ENCODE measurements at places on chromosomes 3 and 15.

- DNase-seq = no peak
Measured at GRCh38 chr15:65336493-65337435, 32.3 kb downstream of the RNU5B-1 start.

DNA sequence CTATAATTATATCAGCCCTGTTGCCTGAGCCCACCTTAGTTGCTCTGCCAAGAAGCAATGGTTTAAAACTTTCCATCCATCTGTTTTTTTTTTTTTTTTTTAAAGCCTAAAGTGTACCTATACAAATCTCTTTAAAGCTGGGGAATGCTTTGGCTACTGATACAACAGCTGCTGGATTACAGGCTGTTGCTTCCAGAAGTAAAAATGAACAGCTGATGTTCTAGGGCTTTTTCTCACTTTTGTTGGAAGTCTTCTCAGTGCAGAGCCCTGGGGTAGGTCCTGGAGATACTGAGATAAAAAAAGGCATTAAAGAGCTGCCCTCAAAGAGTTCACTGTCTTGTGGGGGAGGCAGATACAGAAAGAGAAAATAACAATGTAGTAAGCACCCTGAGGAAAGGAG, 218.1 kb downstream of the NLGN1 start:
- no peak for DNase-seq

GRCh38 chr3:120468635-120469295, 18.0 kb upstream of the FSTL1 start:
- no peak for DNase-seq

GRCh38 chr3:124982855-124983254, 48.3 kb upstream of the MUC13 start:
- no peak for DNase-seq
